Liver (tissue), 10 donors: ENCODE measurements at places on chromosomes 11 and 22.

GRCh38 chr11:73034777-73035176 lies 107.3 kb downstream of the FCHSD2 start:
- DNase-seq = no peak

- DNase-seq = no peak
Observed at GRCh38 chr11:117535850-117536411, 208.3 kb downstream of the CEP164 start.

- DNase-seq = no peak
Observed at GRCh38 chr11:64605244-64605560, 14.2 kb downstream of the SLC22A12 start.

GRCh38 chr11:25597696-25598095 lies 734.2 kb upstream of the ANO3 start:
- no peak for DNase-seq

GRCh38 chr11:11268119-11268518 lies 84.9 kb downstream of the CSNK2A3 start:
- DNase-seq = no peak

DNA sequence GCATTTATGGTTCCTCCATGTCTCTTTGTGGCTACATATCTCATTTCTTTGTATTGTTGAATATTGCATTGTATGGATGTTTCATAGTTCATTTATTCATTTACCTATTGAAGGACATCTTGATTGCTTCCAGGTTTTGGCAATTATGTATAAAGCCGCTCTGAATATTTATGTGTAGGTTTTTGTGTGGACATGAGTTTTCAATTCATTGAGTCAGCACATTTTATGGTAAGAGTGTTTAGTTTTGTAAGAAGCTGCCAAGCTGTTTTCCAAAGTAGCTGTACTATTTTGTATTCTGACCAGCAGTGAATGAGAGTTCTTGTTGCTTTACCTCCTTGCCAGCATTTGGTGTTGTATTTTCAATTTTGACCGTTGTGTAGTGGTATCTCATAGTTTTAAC lies 39.2 kb downstream of the KDM2A start:
- DNase-seq = no peak

- DNase-seq = no peak
Observed at GRCh38 chr11:124222407-124222806, 18.5 kb upstream of the OR8G1 start.

DNA sequence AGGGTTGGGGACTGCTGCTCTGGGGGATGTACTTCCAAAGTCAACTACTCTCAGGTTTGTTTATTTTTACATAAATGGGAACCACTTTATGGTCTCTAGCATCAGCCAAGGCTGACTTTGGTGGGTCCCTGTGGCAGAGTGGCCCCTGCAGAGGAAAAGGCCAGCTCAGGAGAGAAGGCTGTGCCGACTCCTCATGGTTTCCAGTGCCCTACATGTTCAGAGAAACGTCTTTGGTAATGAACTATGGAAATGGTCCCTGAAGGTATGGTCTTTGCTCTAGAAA lies 3.0 kb upstream of the ZDHHC8 start:
- no peak for DNase-seq

- DNase-seq = no peak
Observed at GRCh38 chr22:35352214-35353111, 28.4 kb upstream of the HMOX1 start.

- DNase-seq = no peak
Observed at GRCh38 chr22:23789638-23790037, 2.9 kb downstream of the SMARCB1 start.

- DNase-seq = no peak
Observed at GRCh38 chr11:125342281-125342930, 153.7 kb downstream of the FEZ1 start.

DNA sequence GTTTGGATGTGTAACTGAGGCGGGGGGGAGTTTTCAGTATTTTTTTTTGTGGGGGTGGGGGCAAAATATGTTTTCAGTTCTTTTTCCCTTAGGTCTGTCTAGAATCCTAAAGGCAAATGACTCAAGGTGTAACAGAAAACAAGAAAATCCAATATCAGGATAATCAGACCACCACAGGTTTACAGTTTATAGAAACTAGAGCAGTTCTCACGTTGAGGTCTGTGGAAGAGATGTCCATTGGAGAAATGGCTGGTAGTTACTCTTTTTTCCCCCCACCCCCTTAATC lies 2.3 kb downstream of the MALAT1 start:
- DNase-seq = no peak

DNA sequence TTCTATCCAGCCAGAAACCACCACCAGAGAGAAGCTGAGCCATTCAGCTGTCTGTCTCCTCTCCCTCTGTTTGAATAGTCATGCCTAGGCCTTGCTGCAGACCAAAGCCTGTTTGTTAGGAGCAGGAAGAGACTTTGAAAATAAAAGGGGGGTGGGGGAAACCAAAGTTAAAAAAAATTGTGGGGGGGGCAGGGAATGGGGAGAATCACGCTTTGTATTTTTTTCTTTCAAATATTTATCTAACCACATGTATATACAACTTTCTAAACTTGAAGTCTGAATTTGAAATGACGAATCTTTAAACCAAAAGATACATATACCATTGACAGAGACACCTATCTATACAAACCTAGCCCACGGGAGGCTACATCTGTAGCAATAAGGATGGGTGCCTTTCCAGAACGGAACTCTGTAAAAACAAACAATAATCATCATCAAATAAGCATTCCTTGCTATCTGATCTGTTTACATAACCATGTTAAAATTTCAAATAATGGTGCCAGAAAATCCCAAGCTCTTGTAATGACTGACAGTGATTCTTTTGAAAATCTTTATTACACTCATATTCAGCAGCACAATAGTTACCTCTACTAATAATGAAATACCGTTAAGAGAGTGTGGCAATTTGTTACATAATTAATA lies 14.3 kb downstream of the DDX17 start:
- no peak for DNase-seq

- DNase-seq = no peak
Observed at GRCh38 chr11:92296138-92296515, 71.5 kb downstream of the FAT3 start.

GRCh38 chr11:44005063-44005701 lies 42.6 kb upstream of the ACCSL start:
- peak; percentile 29 for DNase-seq

GRCh38 chr22:39353346-39353745 lies 3.6 kb downstream of the SYNGR1 start:
- DNase-seq = no peak

DNA sequence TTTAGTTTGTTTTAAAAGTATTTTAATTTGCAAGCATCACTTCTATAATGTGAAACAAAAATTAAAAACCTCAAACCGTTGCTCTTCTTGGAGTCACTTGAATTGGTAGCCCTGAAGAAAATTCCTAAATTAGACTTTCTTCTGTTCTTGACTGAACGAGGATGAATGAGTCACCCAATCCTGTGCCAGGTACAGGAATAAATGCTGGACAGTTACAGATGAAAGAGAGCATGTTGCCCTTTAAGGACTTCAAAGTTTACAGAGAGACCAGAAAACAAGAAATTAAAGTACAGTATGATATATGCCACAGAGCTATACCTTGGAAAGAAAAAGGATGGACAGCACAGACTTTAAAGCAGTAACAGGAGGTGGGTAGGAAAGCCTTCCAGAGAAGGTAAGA lies 41.3 kb upstream of the CXCR5 start:
- DNase-seq = no peak

GRCh38 chr11:70670676-70671034 lies 272.3 kb downstream of the CTTN start:
- DNase-seq = no peak

DNA sequence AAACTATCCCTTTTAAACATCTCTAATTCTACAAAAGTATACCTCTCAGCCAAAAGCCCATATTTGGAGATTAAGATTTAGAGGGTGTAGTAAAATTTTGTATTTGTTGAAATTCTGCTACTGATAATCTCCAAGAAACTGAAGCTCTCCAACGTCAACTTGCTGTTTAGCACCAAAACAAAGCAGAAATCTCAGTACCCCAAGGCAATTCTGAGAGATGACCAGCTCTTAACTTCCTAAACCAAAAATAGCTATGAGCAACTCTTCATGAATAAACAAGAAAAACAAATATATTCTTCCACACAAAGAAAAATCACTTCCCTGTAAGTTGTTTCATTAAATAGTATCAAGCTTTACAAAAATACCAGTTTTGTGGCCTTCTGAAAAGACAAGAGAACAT lies 13.3 kb downstream of the RRAS2 start:
- DNase-seq = no peak

- DNase-seq = no peak
Observed at GRCh38 chr22:46192210-46192993, 42.1 kb downstream of the PPARA start.

- DNase-seq = no peak
Observed at GRCh38 chr11:36672815-36673450, 74.9 kb upstream of the RAG2 start.

DNA sequence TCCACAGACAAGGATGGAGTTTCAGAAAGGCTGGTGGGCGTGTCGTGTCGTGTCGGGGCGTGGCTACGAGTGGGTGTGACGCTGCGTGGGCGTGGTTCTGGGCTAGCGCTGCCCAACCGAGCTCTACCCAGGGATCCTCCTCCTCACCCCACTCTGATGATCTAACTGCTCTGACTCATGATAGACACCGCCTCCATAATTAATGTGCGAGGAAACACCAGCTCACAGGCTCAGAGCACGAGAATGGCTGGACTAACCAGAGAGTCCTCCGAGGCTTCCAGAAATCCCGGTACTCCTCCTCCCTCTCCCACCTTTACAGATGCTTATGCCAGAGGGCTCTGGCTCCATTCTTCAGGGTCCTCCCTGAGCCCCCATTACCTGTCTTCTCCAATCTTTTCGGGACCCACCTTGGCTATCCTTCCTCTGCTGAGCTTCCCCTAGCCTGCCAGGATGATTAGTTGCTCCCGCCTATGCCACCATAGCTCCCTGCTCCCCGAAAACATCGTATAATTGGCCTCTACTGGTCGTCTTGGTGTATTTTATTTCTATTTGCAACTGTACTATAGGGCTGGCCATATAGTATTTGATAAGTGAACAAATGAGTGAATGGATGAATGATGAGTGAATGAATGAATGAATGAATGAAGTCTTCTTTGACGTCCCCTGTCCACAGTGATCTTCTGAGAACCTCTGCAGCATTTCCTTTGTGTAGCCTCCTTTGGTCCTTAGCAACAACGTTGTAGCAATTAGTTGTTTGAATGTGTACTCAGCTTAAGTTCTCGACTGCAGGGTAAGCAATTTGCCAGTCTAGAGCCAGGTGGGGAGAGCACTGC lies 21.7 kb downstream of the TMPRSS13 start:
- DNase-seq = peak; percentile 91

DNA sequence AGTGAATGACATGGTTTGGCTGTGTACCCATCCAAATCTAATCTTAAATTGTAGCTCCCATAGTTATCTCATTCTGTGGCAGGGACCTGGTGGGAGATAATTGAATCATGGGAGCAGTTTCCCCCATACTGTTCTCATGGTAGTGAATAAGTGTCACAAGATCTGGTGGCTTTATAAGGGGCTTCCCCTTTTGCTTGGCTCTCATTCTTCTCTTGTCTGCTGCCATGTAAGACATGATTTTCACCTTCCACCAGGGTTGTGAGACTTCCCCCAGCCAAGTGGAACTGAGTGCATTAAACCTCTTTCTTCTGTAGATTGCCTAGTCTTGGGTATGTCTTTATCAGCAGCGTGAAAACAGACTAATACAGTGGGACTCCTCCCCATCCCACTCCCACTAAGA lies 11.1 kb downstream of the OR5A2 start:
- DNase-seq = no peak

- no peak for DNase-seq
Observed at GRCh38 chr11:6610591-6610990, 1.4 kb downstream of the TAF10 start.
